Mesothelial cell of epicardium (in vitro differentiated cells): ENCODE measurements at places on chromosomes 7 and 10. TPM values are rescaled to one million over a fixed set of nuclear protein-coding genes. Genes with fewer than 3 reads are reported as not detected.

- DNase-seq, result peak; percentile 59
These were observed 701 bp upstream of the GBX1 start for GRCh38 chr7:151168003-151168786.

GRCh38 chr10:96271016-96271815 is at the start of gene BLNK:
Gene BLNK, minus strand, starts transcription at chr10:96271569. Its CDS starts 171 bp downstream, at chr10:96271398.
- DNase-seq, result no peak

DNA sequence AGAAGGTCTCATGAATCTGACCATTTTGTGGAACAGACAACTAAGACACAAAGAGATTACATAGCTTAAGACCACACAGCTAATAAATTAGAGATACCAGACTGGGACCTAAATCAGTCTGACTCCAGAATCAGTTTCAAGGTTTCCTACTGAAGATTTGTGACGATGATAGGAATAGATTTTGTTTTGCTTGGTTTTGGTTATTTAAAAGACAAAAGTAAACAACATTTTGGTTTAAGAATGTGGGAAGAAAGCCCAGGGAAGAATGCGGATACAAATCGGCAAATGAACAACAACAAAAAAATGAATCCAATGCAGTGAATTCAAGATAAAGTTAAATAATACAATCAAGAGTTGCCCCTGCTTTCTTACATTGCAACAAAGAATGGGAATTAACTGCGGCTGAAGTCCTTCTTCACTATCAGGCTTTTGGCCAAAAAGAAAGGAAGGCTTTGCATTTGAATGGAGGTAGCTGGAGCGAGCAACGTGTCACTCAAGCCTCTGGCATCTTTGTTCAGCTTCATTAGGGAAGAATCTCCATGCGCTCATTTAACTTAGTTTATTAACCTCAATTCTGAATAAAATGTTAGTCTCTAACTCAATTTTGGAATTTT is 210.8 kb downstream of the ADAM12 start:
- no peak for DNase-seq

The FOXI2 gene
- total RNA-seq, result not detected in 3 replicates

DNA sequence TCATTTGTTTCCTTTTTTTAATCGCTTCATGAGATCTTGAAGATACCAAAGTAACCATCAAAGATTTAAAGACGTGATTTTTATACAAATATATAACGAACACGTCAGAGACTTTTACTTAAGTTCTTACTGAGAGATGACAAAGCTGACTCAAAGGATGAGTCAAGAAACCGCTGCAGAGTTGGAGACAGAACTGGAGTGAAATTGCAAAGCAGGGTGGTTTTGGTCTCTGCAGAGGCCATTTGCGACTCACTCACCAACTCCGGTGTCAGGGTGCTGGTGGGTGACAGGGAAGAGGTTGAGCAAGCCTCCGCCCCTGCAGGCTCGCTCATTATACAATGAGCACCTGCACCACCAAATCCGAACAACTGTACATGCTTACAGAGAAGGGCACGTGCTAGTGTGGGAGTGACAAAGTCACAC is 75.2 kb downstream of the DNAJB6 start:
- DNase-seq, result no peak

DNA sequence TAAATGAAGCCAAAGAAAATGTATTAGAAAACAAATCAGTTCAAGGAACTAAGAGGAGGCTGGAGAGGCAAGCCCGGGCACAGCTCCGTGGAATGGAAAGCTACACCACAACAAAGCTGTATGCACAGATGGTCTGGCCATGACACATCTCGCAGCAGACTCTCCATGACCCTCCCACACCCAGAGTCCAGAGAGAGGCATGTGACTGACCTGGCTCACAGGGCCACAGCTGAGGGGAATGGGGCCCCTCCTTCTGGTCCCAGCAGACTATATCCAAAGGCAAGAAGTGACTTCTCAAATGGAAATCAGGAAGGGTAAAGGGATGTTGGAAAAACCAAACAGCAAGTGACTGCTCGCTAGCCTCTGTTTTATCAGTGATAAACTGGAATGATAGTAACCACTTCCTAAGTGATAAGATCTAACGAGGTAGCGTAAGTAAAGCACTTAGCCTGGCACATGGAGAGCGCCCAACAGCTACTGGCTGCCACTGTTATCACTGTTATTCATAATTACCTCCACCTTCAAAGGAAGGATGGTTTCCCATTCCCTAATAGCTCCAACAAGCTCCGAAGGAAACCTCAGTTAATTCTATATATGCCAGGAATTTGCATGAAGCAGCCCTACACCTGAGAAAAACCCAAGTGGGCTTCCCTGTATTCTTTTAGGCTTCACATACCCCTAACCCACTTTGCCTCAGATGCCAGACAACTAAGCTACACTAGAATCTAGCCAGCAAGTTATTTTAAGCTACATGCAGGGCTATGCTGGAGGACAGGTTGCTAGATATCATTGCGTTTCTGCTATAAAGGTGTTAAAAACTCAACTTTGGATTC is 8.4 kb downstream of the OSBPL3 start:
- DNase-seq, result no peak

The NSUN6 gene
- 21.9 to 25.1 TPM (median 22.2 TPM) in 3 replicates for total RNA-seq

The GPRIN2 gene
- 19.6 to 20.7 TPM (median 20.3 TPM) in 3 replicates for total RNA-seq

DNA sequence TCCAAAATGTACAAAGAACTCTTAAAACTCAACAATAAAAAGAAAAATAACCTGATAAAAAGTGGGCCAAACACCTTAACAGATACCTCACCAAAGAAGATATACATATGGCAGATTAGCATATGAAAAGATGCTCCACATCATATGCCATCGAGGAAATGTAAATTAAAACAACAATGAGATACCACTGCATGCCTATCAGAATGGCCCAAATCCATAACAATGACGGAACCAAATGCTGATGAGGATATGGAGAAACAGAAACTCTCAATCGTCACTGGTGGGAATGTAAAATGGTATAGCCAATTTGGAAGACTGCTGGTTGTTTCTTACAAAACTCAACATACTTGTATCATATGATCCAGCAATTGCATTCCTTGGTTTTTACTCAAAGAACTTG is 319.9 kb downstream of the PHTF2 start:
- no peak for DNase-seq

DNA sequence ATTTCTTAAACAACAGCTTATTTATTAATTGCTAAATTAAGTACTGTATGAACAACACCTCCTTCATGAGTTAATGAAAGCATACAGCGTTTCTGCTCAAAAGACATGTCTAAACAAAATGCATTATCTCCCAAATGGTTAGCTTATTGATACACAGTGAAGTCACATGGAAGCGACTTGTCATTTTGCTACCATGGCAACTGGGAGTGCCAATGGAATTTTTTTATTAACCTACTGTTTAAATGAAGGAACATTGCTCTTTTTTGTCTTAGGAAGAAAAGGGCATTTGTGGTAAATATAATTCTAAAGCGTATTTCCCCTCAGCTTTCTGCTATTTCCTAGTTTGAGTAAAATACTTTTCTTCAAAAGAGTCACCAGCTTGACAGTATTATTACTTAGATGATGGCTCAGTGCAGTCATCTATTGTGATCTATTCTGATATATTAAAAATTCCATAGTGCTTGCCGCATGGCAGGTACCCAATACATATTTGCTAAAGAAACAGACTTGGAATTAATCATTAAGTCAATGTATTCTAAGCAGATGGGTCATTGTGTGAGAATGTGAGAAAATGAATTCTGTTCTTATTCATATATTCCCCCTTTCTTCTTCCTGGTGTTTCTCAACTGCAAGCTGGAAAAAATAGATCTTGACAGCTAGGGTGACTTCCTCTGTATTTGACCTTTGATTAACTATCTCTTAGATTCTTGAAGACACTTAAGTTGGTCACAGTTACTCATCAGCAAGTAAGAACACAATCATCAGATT is 818.3 kb downstream of the MAGI2 start:
- DNase-seq, result no peak

The TCF7L2 gene
- total RNA-seq, result 76.4 to 84.0 TPM (median 78.0 TPM) in 3 replicates

GRCh38 chr7:111393011-111393754 is 169.1 kb downstream of the IMMP2L start:
- DNase-seq, result no peak

DNA sequence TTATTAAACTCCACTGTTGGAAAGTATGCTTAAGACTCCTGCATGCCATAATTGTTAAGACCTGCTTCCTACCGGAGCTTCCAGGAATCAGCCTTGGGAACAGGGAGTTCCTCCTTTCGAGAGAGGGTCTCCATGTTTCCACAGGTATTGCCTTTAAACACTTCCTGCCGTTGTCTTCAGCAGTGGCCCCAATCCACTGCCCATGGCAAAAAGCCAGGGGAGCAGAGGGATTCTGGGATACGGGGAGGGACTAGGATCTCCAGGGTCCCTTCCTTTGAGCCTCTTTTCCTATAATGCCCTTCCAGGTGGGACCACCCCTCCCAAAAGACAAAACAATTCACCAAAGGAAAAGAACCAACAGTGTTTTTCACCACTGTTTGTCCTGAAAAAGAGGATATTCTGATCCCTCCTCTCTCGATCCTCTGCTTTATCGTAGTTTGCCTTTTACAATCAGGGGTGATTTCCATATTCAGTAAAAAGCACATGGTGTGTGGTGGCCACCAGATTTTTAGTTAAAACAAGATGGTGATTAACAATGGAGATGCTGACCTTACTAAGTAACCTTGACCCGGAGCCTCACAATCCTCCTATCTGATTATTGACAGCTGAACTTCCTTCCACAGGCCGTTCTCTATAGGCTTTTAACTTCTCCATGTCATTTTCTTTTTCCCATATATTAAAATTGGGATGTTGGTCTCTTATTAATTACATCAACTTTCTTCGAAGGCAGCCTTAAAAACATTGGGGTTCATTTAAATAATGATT is 36.0 kb downstream of the LRRC72 start:
- no peak for DNase-seq

- no peak for DNase-seq
These were observed 26.5 kb upstream of the TMEM254 start for GRCh38 chr10:80051993-80052392.

- DNase-seq, result no peak
These were observed 119.6 kb upstream of the AFAP1L2 start for GRCh38 chr10:114523876-114524275.

- no peak for DNase-seq
These were observed 314.6 kb downstream of the TNS3 start for GRCh38 chr7:47267346-47267745.

DNA sequence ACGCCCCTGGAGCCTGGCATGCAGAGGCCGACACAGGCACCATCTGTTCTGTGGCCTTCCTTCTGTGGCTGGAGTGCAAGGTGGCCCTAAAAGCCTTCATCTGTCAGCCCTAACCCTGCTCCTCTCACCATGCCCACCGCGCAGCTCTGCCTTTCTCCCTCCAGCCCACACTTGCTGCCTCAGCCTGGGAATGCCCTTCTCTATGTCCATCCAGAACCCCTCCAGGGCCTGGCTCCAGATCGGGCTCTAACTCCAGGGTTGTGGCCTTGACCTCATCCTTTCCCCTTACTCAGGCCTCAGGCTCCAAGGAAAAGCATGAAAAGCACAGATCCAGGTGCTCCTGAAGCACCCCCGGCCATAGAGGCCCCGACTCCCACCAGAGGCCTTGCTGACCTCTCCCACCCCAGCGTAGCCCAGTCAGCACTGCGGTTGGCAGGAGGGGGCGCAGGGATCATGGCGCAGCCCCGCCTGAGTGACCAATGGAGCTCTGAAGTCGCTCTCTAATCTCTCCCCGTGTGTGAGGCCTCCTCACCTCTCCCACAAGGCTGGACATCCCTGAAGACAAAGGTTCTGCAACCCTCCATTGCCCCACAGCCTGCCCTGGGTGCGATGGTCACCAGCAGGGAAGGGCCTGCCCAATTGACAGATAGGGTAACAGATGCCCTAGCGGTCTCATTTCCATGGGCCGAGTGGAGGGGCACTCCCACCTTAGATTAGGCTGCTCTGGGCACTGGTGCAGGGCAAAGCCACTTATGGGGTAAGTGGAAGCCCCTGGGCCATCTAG is 9.2 kb downstream of the ZCCHC24 start:
- DNase-seq, result no peak

DNA sequence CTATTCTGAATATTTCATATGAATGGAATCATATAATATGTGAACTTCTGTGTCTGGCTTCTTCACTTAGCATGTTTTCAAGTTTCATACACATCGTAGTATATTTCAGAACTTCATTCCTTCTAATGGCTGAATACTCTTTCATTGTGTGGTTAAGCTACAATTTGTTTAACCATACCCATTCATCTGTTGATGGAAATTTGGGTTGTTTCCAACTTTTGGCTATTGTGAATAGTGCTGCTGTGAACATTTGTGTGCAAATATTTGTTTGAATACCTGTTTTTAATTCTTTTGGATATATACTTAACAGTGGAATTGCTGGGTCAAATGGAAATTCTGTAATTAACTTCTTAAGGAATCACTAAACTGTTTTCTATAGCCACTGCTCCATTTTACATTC is 86.0 kb upstream of the MDFIC start:
- no peak for DNase-seq

The ELOVL3 gene
- total RNA-seq, result 0.27 to 0.44 TPM (median 0.43 TPM) in 3 replicates

GRCh38 chr10:19824381-19825342 is 8.4 kb downstream of the PLXDC2 start:
- no peak for DNase-seq

GRCh38 chr7:29965030-29965429 is 24.6 kb downstream of the SCRN1 start:
- DNase-seq, result no peak

GRCh38 chr7:129161524-129162225 is 17.2 kb downstream of the TSPAN33 start:
- no peak for DNase-seq

GRCh38 chr7:151060113-151060415 is 675 bp downstream of the SLC4A2 start:
- DNase-seq, result no peak

DNA sequence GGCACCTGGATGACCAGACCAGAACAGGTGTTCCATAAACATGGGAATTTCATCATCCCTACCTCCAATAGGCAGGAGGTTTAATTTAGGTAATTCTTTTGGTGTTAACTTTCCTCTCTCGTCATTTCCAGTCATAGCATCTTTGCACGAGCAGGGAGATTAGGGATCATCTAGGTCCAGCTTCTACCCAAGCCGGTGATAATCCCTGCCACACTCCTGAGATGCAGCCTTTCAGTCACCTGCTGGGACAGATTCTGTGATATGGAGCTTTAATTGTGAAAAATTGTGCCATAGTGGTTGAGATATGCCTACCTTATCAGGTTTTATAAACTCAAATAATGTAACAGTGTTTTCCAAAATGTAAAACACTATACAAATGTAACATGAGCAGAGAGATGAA is 191.8 kb upstream of the AOAH start:
- DNase-seq, result no peak

GRCh38 chr7:149708026-149708425 is 65.4 kb downstream of the ZNF467 start:
- peak; percentile 13 for DNase-seq

DNA sequence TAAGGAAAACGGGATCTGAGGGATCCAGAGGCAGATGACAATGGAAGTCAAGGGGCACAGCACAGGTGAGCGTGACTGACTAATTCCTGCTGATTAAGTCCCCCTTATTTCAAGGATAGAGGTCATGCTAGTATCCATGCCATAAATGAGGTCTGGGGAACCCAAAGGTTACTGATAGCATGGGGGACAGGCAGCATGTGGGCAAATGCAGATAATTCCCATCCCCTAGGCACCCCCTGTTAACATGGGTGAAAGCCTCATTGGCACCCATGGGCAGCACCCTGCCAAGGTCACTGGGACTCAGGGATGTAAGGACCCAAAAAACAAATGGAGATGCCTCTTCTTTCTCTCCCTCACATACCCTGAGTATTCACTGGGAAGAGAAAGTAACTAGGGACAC is 139.7 kb downstream of the WDR11 start:
- DNase-seq, result no peak
